NCI-H2081 (cell line): ENCODE measurements at places on chromosomes 5 and 9.

GRCh38 chr5:181024245-181025064 is 15.6 kb upstream of the BTNL9 start:
- DNase-seq = no peak

DNA sequence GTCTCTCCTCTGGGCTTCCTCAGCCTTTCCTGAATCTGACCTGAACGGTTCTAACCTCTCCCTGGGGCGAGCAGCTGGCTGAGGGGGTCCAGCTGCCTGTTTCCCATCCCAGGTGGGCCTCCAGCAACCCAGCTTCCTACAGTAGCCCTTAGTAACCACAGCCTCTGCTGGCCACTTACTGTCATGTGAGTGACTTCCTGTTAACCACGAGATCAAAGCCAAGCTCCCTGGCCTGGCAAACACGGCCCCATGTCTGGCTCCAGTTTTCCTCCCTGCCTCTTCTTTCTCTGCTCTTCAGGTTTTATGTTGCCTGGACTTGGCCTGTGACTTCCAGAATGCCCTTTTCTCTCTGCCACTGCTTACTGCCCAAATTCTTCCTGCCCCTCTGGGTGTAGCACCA is 47.2 kb upstream of the DAB2IP start:
- no peak for DNase-seq

GRCh38 chr9:111807197-111807596 is 12.5 kb upstream of the SHOC1 start:
- no peak for DNase-seq

DNA sequence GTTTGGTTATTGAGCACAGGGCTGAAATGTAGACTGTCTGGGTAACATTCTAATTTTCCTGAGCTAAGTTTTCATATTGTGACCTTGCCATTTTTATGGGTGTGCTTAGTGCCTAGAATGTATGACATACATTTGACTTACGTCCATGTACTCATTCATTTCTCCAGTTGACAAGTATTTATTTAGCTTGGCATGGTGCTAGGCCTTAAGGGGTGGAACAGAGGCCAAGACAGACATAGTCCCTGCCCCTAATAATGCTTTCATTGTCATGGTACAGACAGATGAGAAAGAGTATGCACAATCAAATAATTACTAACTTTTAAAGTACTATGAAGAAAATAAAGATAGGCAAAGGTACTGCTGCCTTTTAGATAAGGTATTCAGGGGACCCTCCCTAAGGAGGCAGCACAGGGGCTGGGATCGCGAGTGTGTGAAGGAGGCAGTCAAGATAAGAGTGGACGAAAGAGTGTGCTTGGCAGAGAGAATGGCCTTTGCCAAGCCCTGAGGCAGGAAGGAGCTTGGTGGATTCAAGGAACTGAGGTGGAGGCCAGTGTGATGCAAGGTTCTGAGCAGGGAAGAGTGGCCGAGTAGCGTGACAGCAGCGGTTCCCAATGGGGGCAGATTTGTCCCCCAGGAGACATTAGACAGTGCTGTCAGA is 128.0 kb downstream of the PIP5K1B start:
- DNase-seq = no peak

DNA sequence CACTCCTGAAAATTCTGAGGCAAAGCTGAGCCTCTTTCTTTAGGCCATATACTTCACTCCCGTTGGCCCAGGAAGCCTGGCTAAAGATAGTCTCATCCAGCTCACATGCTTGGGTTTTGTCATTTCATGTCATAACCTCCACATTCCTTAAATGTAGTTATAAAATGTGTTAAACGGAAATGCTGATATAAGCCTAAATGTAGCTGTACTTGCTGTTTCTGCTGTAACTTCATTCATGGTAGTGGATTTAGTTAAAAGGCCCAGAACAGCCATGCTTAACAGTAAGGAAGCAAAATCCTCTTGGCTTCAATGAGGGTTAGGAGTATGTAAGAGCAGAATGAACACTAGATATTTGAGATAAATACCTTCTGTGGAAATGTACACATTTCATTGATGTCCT is 135.8 kb upstream of the TMEM161B start:
- no peak for DNase-seq

DNA sequence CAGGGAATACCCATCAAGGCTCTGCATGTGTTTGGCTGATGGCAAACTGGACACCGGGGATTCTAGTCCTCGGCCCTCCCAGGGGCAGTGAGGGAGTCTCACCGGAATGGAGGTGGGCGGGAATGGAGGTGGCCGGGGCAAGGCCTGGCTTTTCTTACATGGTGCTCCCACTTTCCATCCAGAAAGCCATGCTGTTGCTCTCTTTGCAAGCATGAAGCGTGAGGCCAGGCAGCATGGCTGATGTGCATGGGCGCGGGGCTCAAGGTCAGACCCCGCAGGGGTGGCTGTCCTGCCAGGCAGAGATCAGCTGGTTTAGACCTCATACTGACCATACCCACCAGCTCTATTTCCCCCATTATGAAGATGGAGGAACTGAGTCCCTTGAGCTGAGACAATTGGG is 108.0 kb upstream of the PHYKPL start:
- DNase-seq = no peak

GRCh38 chr5:177520271-177520670 is 3.5 kb upstream of the DDX41 start:
- DNase-seq = no peak

- DNase-seq = no peak
These were observed 77.8 kb downstream of the FGF1 start for GRCh38 chr5:142608081-142608480.

DNA sequence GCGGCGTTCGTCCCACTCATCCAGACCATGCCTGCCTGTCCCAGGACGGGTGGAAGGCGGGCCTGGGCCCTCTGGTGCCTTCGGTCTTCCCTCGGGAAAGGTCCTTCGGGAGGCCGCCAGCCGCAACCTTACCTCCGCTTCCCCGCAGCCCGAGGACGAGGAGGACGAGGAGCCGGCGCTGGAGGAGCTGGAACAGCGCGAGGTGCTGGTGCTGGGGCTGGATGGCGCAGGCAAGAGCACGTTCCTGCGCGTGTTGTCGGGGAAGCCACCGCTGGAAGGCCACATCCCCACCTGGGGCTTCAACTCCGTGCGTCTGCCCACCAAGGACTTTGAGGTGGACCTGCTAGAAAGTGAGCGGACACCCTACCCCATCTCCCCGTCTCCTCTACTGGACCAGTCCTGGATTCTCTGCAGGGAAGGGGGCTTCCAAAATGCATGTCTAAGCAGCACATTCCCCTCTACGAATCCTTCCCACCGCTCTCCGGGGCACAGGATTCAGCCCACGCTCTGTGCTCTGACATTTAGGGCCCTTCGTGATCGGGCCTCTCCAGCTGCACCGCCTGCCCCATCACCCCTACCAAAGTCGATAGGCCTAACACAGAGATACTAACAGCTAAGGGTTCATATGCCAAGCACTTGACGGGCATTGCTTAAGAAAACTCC is 1.1 kb downstream of the ARL10 start:
- DNase-seq = no peak

DNA sequence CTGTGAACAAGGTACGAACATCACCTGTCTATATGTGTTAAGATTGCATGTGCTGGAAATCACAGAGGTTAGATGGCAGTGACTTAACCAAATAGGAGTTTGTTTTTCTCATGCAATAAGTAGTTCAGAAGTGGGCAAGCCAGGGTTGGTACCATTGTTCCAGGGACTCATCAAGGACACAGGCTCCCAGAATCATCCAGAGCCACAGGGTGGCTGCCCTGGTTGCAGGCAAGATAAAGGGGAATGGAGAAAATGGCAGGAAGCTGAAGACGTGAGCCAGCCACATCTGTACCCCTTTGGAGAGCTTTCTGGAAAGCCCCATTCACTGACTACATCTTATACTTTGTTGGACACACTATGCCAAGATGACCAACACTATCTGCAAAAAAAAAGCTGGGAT is 126.0 kb upstream of the IL12B start:
- DNase-seq = no peak

DNA sequence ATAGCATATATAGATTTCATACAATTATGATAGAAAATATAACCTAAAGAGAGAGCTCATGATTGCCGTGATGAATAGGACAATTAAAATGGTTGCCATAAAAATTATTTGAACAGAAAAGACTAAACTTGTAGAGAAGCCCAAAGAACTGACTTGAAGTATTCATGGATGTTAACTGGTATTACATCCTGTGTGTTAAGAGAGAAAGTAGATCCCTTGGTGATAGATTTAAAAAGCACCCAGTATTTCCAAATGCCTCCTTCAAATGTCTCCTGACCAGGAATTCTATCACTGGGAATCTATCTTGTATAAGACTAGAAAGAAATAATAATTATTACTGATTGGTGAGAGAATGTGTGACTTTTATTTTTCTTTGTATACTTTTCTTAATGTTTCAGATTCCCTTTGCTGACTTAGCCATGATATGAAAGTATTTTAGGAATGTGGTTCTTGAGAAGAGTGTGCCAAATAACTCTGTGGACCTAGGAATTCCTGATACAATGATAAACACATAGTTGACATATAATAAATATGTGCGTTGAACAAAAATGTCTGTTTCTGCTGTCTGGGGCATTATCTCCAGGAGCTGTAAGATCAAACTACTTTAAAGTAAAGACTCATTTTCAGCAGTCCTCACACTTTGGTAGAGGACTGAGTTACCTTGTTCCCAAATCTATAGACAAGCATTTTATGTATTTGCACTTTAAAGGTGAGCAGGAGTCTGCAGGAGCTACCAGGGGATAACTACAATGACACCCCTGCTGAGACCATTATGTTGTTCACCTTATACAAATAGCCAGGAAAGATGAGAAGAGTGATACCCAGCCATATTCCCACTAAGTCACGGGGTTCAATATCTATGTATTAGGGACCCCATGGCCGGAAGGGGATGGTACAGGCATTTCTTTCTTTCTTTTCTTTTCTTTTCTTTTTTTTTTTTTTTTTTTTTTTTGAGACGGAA is 211.1 kb upstream of the TLE4 start:
- DNase-seq = peak; percentile 30

GRCh38 chr9:133225171-133226011 is 16.3 kb upstream of the OBP2B start:
- no peak for DNase-seq

DNA sequence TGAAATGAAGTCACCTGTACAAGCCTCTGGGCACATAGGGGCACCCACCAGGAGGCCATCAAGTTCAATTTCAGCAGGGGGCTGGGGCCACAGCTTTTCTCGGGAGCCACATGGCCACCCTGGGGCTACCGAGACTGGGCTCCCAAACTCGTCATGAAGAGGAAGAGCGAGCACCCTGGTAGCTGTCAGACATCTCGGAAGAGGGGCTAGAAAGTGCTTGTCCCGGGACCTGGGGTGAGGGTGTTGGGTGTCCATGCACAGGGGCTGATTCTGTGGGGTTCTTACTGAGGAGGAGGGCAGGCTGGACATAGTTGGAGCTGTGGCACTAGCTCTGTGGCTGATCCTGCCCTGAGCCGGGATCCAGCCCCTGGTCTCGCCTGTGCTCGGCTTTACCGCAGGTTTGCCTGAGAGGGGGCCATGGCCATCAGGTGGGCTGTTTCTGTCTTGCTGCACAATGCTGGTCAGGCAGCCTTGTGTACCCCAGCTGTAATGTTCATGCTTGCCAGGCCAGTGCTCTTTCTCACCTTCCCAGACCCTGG is 70.3 kb downstream of the PHF2 start:
- DNase-seq = no peak

DNA sequence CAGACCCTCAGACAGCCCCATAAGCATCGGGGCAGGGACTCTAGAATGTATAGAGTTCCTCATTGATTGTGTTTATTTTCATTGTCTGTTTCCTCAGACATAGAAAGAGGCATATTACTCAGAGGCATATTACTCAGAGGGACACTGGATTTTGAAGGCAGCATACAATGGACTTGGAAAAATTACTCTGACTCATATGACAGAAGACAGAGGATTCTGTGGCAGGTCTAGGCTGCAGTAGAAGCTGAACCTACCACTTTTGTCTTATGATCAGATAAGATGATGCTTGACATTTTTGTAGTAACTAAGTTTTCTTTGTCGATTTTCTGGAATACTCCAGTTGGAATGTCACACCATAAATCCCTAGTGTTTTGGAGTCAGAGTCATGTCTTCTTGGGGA is 105.2 kb downstream of the ST8SIA4 start:
- no peak for DNase-seq

GRCh38 chr9:86354818-86355309 is 654 bp upstream of the TUT7 start:
- no peak for DNase-seq

DNA sequence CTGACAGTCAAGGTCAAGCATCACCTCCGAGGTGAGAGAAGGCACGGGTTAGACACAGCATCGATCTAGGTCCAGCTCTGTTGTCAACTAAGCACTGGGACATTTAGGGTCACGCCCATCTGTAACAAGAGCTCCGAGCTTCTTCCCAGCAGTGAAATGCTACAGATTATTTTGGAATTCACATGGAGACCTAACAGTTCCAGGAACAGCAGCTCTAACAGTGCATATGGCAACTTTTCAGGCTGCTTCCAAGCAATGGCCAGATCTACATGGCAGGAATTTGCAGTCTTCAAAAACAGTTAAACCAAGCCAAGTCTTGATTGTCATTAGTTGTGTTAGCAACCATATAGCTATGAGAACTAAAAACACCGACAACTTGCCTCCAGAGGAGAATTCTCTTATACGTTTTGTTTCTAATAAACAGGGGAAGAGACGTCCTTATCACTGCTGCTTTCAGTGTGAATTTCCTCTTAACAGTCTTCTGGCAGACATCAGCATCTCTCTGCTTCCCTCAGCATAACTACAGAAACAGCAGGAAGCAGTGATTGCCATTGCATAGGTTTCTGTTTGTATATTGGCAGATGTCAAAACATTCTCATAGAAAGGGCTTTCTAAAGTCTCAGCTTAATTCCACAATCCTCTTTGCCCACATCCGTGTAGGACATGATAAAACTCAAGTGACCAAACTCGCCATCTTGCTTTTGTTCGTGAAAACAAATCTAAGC is 242.1 kb upstream of the DAPK1 start:
- DNase-seq = no peak

DNA sequence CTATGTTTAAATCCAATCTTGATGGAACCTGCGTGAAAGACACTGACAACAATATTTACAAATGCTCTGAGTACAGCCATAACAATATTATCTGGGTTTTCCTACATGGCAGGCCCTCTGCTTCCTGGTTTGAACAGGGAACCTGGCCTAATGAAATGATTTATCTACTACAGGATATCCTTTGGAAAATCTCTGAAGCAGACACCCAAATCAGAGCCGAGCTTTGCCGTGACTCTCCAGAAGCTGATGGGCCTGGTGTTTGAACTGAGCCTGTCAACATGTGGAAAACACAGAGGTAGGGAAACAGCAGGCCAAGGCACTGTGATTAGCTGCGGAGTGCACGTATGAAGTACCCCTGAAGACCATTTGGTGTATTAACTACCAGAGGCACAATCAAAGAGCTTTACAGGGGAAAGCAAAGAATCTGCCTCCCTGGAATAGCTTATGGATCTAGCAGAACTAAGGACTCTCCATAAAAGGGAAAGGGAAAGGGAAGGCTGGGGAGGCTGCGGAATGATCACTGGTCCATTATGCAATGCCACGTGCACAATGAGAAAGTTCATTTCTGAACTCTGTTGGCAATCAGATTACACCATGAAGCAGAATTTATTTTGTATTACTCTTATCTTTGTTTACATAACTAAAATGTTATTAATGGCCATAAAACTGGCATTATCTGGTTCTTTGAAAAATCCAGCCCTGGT is 321.9 kb downstream of the EBF1 start:
- no peak for DNase-seq

- DNase-seq = no peak
These were observed 104.3 kb downstream of the PIK3R1 start for GRCh38 chr5:68319706-68320412.
